Activated T-helper 9 cell treated with anti-CD3 and anti-CD28 coated beads, Interleukin-2, amount 50 U/mL, for 16 hours (primary cell): ENCODE measurements at places on chromosomes 16 and 17.

DNA sequence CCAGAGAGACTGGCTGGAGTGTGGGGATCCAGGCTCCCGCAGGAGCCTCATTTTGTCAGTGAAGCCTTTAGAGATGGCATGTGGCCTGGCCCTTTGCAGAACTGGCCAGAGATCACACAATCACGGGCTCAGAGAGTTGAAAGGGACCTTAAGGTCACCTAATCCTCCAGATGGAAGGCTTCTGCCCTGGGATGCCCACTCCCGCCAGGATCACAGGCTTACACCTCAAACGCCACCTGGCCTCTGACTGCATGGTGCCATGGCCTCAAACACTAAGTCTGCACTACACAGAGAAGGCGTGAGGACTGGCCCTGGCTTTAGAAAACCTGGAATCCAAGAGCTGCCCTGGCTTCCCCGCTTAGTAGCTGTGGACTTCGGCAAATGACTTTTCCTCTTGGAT lies 306.8 kb upstream of the CCL2 start:
- DNase-seq, result no peak

GRCh38 chr17:49055181-49055927 lies 58.2 kb downstream of the IGF2BP1 start:
- DNase-seq, result no peak

DNA sequence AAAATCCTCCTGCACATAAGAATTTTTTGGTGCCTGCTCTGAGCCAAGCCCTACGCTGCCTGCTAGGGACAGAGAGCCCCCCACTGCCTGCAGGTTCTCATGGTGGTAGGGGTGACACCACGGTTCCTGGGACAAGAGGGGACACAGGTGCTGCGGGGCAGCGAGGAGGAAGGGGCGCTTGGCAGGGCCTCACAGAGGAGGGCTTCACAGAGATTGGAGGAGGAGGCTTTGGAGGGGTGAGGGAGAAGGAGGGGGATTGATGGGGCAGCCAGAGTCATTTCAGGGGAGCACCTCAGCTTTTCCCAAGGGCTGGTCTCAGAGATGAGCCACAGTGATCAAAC lies 29.8 kb upstream of the GSG1L start:
- DNase-seq, result no peak

- no peak for DNase-seq
Measured at GRCh38 chr17:83160443-83161297, 81.3 kb downstream of the METRNL start.
